ENCODE measurements at places on chromosomes 5 and 9.

GRCh38 chr9:97373331-97373730 lies 38.6 kb upstream of the TDRD7 start:
- DNase-seq, result no peak

DNA sequence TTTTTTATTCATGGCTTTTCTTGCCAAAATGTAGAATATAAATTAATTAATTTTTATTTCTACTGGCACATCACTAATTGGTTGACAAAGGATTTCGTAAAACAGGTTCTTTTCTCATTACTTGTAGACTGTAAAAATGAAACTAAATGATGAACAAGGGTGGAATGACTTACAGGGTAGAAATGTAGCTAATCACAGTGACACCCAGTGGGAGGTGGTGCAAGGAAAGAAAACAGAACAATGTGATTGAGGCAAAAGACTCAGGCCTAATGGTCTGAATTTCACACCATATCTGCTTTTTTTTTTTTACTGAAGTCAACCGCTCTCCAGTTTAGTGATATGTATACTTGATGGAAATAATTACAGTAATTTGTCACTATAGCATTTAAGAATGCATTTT lies 28.9 kb downstream of the GABRG2 start:
- DNase-seq, result no peak

DNA sequence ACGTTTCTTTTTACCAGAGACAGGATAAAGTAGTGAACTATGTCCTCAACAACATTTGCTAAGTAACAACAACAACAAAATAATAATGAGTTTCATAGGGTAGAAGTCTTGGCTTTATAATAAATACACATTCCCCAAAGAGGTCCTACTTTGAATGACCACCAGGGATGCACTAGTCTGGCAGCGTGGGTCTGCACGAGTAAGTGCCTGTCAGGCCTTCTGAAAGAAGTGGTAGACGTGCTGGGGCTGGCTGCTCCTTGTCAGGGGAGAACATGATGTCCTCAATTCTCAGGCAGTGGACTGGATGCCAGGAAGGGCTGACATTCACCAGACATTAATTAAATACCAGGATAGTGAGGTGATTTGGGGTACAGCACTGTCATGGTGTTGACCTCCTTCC lies 331.1 kb downstream of the TMEM38B start:
- no peak for DNase-seq

- no peak for DNase-seq
These were observed 2.5 kb upstream of the AQP7 start for GRCh38 chr9:33404788-33405362.

DNA sequence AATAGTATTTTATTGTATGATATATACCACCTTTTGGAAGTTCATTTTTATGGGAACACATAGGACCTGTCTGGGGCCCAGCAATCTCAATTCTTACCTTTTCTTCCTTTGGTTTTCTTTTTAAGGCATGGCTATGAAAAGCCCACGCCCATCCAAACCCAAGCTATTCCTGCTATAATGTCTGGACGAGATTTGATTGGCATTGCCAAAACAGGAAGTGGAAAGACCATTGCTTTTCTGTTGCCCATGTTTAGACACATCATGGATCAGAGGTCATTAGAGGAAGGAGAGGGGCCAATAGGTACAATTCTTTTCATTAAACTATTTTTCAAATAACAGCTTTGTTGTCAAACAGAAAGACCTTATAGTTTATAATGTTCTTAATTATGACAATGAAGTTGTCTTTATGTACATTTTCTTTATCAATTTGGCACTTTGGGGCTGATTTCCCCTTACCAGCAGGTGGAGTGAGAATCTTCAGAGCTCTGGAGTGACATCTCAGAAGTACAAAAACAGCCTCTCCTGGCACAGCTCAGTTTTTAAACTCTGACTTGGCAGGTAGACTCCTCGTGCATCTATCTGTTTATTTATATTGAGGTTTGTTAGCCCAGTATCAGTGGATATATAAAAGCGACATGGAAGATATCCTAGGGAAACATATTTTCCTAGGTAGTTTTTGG lies 25.8 kb downstream of the DDX46 start:
- no peak for DNase-seq

GRCh38 chr5:62111428-62111827 lies 194.6 kb upstream of the KIF2A start:
- no peak for DNase-seq

- DNase-seq, result no peak
These were observed at the start of gene CSF1R for GRCh38 chr5:150085950-150086715. CSF1R (minus strand) TSS chr5:150086554; CDS start chr5:150086427, 127 bp downstream.

- DNase-seq, result no peak
These were observed 27.2 kb upstream of the DEPDC1B start for GRCh38 chr5:60727033-60727679.

DNA sequence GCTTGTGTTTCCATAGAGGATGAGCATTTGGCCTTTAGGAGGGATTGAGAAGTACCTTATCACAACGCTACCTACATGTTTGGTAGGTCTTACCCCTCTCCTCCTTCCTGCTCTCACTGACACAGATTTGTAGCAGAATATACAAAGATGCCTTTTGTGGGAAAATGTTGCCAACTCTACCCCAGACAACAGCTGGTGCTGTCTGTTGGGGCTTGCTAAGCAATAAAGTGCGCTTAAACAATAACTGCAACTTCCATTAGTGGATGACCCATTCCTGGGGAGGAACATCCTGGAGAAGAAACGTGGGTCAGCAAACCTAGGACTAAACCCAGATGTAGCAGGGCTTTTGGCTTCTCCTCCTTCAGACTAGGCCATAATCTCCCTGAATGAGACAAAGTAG lies 174.3 kb downstream of the EFNA5 start:
- DNase-seq, result no peak

DNA sequence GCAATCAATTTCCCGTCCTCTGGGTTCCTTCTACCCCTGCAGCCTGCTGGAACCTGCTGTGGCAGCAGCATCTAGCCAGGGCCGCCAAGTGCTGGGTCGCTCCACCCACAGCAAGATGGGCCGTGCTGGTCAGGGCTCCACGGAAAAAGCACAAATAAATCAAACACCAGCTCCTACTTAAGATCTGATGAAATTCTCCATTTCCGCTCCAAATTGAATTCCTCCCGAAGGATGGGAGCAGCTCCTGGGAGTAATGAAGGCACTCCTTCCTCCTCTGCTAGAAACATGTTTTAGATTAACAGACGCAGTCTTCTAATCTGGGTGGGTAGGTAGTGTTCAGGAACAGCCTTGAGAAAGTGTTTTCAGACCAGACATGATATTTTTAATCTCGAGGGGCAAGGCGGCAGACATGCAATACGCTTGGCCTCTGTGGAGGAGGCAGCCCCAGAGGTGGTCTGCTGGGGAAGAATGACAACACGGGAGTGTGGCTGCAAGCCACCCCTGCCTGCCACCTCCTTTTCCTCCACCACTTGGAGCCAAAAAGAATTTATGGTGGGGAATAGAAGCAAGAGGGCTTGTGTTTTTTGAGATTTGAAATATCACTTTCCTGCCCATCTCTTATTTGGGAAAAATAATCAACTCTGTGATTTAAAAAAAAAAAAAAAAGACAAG lies 194.1 kb downstream of the AOPEP start:
- DNase-seq, result peak; percentile 91

DNA sequence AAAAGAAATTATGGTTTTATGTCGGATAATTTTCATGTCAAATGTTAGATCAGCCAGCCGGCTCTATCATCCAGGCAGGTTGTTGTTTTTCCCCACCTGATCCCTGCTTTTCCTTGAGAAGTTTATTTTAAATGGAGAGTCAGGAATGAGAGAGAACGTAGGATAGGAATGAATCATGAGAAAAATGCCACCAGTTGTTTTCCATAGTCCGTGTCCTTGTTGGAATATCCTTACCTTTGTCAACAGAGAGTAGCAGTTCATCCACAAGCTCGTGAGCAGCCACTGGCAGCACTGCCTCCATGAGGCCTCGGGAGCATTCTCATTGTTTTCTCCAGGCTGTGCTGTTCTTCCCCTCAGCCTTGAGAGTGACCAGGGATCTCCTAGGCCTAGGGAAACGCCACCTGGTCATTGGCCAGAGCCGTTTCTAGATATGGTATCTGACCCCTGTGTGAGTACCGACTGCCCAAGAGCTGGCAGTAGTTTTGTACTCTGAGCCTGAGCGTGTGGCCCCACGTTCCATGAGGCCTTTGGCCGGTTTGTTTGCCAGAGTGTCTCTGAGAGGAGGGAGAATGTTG lies 293.3 kb downstream of the FANCC start:
- DNase-seq, result no peak

DNA sequence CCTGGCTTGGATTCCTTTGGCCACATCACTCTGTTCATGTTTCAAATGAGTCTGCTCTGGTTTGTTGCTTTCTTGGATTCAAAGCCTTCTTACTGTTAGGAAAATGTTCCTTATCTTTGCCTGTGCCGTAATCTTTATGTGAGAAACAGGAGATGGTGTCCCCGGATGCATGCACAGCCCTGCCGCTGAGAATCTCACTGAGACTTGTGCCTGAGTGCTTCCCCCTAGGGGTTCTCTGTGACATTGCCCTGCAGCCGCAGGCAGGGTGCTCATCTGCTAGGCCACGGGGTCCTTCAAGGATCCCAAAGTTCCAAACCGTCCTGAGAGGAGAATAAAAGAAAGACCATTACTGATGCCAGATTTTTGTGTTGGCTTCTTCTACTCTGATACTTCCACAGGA lies 81.4 kb upstream of the ANKRD55 start:
- no peak for DNase-seq

DNA sequence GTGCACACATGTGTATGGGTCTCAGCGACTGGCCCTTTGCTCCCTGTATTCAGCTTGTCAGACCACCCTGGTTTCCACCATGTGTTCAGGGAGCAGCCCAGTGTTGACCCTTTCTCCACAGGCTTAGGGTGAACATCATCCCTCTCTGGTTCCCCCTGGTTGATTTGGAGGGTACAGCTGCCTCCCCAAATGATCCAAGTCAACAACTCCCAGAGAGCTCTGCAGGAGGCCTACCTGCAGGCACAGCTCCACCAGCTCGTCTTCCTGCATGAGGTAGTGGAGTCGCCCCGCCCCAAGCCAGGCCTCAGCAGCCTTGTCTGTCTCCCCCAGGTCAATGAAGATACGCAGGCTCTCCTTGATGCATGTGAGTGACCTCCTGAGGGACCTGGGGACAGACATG lies 50.5 kb downstream of the SH3TC2 start:
- DNase-seq, result no peak

GRCh38 chr5:151659001-151659754 lies 27.5 kb downstream of the SPARC start:
- peak; percentile 51 for DNase-seq

DNA sequence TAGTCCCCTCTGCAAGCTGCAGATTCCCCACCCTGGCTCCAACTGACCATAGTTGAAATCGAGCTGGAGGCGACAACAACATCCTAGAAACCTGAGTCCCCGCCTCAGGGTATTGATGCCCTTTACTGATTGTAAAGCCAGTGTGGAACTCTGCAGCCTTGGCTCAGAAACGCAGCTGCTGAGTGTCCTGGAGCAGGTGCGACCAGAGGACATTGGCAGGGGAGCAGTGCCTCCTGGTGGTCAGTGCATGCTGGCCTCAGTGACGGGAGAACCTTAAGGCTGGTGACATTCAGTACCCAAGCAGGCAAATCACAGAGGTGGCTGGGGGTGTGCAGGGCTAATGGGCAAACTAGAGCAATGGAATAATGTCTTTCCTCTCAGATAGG lies 20.4 kb upstream of the ZNF354B start:
- DNase-seq, result no peak

DNA sequence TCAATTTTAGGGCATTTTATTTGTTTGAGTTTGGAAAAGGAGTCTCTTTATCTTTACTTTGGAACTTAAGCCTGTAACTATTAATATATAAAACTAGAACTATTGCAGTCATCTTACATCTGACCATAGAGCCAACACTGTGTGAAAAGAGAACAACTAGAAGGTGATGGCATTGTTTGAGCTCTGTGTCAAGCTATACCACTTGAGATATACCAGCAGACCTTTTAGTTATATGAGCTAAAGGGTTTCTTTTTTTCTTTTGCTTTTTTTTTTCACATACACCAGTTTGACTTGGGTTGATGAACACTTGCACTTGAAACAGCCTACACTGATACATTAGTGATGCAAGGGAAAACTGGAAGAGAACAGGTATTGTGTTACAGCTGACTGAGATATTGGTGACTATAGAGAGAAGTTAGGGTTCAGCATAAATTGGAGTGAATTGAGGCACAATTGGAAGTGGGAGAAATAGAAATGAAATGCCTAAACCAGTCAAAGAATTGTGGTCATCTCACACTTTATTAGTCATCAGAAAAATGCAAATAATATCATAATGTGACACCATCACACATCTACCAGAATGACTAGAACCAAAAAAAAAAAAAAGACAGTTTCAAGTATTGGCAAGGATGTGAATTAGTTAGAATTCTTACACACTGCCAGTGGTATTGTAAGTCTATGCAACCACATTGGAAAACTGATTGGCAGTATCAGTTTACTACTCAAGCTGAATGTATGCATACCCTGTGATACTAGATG lies 60.9 kb downstream of the ADRB2 start:
- DNase-seq, result no peak

- DNase-seq, result no peak
These were observed 160.8 kb downstream of the MCTP1 start for GRCh38 chr5:95124101-95124500.

- DNase-seq, result no peak
These were observed 32.7 kb upstream of the SPARC start for GRCh38 chr5:151719228-151720000.

- no peak for DNase-seq
These were observed 411.6 kb downstream of the BNC2 start for GRCh38 chr9:16458696-16459420.

DNA sequence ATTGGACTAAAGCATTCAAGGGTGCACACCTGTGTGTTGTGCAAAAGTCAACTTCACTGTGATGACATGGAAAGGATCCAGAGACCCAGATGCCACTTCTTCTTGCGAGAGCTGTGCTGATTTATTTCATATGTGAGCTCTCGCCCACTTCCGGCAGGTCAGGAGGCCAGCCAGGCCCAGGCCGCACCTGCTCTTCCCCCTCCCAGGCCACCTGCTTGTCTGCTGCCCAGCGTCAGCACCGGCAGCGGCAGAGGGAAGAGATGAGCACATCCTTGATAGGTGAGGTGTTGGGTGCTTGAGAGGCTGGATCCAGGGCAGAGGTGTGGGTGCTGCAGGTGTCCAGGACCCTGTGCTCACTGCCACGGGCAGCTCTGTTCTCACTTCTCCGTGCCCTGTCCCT lies 242.9 kb downstream of the FANCC start:
- no peak for DNase-seq

GRCh38 chr5:111603446-111603827 lies 91.1 kb upstream of the STARD4 start:
- peak; percentile 26 for DNase-seq

GRCh38 chr9:128577206-128577605 lies 24.8 kb downstream of the SPTAN1 start:
- no peak for DNase-seq

GRCh38 chr9:124662561-124662960 lies 108.5 kb downstream of the NR6A1 start:
- DNase-seq, result no peak

DNA sequence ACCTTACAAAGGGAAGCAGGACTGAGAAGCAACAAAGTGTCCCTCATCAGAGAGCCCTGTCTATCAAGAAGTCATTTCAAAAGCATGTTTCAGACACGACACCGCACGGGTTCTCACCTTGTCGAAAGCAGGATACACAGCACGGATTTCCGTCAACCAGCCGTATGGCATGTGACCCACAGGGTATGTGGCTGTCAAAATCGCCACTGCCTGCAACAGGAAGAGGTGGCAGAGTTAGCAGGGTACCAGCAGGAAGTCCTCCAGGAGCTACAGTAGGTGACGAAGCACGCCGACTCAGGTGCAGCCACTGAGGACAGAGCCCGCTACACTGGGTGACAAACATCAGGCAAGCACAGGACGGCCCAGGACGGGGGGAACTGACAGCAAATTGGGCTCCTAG lies 81.2 kb downstream of the OTULIN start:
- DNase-seq, result no peak

GRCh38 chr5:132491368-132492364 lies 1.1 kb upstream of the IRF1 start:
- no peak for DNase-seq
